Vagina (tissue), 2 donors: ENCODE measurements at places on chromosomes 11 and 22.
A peak's percentile ranks its signal among the peaks of the same experiment; 100 is the strongest.

- DNase-seq = no peak
Observed at GRCh38 chr11:122847466-122847865, 9.2 kb downstream of the CRTAM start.

GRCh38 chr11:104127828-104128227 is 36.1 kb downstream of the PDGFD start:
- DNase-seq = no peak

DNA sequence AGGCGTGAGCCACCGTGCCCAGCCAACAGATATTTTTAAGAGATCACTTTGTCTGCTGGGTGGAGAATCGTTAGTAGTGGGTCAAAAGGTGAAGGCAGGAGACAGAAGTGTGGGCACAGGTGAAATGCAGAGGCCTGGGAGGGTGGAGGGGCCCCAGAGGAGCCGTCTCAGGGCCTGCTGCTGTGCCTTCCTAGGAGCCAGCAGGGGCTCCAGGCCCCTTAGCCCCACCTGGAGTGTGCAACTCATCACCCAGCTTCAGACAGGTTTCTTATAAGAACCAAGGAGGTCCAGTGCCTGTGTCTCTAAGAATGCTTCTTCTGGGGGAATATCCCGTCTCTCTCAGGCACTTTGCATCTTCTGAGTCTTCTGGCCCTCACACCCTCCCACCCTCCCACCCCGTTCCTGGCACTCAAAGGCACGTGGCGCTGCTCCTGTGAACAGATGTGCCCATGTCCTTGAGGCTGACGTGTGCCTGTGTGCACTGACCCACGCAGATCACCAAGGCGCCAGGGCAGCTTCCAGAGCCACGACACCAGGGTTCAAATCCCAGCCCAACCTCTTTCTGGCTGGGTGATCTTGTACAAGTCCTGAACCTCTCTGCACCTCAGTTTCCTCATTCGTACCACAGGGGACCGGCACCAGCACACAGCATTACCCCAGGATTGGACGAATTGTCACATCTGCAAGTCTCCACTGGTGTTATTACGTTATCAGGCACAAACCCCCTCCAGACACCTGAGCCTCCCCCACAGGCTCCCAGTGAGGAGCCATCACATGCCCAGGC is 3.4 kb downstream of the ARSA start:
- no peak for DNase-seq

DNA sequence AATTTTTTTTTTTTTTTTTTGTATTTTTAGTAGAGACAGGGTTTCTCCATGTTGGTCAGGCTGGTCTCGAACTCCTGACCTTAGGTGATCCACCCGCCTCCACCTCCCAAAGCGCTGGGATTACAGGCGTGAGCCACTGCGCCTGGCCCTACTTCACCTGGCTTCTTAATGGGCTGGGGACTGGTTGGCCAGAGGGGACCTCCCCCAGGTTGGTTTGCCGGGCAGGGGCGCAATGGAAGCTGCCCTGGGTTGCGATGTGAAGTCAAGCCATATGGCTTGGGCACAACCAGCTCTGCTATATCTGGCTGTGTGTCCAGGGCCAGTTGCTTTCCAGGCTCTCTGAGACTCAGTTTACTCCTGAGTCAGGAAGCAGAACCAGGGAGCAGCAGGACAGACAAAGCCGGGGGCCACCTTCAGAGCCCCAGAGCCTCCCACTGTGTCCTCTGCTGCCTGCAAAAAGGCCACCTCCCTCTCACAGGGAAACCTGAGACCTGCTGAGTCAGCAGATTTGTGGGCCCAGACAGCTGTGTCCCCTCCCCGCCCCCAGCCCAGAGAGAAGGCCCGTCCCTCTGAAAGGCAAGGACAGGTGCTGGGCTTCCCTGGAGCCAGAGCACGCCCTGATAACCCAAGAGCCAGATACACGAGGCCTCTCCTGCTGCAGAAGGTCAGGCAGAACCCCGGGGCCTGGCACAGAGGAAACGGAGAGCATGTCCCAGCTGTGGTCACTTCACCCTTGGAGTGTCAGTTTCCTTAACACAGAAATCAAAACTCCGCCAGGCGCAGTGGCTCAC is 29.2 kb upstream of the DAGLA start:
- no peak for DNase-seq

DNA sequence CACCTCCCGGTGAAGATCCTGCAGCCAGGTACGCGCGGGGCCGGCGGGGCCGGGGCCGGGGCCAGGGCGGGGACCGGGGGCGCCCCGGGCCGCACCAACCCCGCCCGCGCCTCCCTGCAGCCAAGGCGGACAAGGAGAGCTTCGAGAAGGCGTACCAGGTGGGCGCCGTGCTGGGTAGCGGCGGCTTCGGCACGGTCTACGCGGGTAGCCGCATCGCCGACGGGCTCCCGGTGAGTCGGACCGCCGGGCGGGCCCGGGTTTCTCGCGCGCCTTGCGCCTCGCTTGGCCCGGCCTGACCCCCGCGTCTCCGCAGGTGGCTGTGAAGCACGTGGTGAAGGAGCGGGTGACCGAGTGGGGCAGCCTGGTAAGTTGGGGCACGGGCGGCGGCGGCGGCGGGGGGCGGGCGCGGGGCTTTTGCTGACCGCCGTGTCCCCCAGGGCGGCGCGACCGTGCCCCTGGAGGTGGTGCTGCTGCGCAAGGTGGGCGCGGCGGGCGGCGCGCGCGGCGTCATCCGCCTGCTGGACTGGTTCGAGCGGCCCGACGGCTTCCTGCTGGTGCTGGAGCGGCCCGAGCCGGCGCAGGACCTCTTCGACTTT is 531 bp downstream of the PIM3 start:
- no peak for DNase-seq

DNA sequence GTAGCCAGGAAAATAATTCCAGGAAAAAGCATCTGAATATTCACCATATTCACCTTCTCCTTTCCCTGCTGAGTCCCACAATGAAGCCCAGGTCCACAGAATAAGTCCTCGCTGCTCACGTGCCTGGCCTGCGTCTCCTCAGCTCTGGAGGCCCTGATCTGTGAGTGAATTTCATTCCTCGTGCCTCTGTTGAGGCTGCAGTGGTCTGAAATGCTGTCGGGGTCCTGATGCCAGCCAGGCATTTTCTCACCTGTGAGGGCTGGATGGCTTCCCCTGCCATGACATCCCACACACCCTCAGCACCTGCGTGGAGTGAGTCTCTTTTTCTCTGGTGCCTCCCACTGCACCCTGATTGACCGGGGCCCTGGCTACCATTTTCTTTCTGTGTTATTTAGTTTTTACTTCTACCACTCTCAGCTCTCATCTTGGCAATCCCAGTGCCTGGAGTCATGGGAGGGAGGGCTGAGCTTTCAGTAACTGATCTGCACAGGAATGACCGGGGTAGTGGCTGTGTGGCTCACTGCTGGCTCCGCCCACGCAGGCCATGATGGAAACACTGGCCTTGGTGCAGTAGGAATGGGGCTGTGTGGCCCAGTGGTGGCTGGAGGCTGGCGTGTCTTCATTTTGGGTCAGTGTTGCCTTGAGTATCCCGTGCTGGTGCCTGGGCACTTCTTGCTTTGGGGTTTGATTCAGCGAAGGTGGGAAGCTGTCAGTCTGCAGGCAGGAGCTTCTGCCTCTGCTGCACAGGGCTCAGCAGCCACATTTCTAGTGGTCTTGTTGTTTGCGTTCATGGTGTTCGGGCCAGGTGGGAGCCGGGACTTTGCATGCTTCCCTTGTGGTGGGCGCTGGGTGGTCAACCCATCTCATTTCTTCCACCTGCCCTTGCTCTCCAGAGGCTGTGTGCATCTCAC is 807.2 kb downstream of the TBC1D22A start:
- peak; percentile 61 for DNase-seq

DNA sequence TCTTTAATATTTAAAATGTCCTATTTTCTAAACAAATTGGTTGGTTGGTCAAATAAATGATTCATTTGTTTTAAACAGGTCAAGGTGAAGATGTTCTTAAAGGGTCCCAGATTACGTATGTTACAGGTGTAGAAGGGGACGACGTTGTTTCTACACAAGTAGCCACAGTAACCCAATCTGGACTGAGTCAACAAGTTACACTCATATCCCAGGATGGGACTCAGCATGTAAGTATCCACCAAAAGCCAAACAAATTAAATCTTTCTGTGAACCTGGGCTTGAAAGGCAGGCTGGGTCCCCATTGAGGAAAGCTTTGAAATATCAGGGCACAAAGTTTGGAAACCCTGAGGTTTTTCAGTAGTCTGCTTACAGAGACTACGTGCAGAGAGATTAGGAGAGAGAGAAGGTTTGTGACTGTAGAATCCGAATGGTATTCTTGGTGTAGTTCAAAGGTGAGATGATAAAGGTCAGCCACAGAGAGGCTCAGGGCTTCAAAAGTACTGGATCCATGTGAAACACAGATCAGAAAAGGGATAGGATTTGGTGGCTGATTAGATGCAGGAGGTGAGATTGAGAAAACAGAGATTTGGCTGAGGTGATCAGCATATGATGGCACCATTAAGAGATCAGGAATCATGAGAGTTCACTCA is 51.7 kb downstream of the ZNF143 start:
- DNase-seq = no peak

GRCh38 chr11:19660076-19660475 is 52.6 kb upstream of the NAV2 start:
- no peak for DNase-seq

GRCh38 chr11:30143098-30143705 is 87.6 kb upstream of the FSHB start:
- no peak for DNase-seq

GRCh38 chr11:97739932-97740800 is 1280.6 kb upstream of the CNTN5 start:
- no peak for DNase-seq

GRCh38 chr11:122363296-122363695 is 247.3 kb upstream of the BLID start:
- DNase-seq = no peak

DNA sequence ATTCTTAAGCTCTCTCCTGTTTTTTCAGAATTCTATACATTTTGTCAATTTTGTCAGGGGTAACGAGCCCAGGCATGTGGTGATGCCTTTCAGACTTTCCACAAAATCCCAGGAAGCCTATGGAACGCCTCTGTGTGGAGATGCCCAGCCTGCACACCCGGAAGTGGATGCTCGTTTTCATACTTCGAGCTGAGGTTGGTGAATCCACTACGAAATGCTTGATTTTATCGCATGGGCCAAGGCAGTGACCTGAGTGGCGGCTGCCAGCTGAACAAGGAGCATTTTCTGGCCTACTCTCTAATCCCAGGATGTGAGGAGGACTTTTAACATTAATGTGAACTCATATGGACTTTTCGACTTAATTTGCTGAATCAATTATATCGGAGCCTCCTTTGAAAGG is 426.7 kb upstream of the B3GAT1 start:
- DNase-seq = no peak

DNA sequence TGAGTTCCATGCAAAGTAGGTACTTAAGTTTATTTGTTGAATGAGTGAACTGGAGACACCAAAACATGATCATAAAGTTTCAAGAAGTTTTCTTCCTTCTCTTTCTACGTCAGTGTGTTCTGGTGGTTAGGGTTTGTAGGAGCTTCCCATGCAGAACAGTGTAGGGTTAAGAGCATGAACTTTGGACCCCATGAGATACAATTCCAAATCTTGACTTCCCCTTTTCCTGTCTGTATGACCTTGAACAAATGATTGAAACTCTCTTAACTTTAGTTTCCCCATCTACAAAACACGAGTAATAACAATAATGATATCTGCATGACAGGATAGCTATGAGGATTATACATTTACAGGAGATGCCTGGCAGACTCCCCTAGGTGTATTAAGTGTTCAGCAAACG is 41.0 kb upstream of the TENM4 start:
- no peak for DNase-seq

GRCh38 chr11:120235024-120235628 is 4.8 kb upstream of the POU2F3 start:
- DNase-seq = no peak

GRCh38 chr11:120773501-120774031 is 250.3 kb upstream of the TBCEL start:
- DNase-seq = peak; percentile 22

DNA sequence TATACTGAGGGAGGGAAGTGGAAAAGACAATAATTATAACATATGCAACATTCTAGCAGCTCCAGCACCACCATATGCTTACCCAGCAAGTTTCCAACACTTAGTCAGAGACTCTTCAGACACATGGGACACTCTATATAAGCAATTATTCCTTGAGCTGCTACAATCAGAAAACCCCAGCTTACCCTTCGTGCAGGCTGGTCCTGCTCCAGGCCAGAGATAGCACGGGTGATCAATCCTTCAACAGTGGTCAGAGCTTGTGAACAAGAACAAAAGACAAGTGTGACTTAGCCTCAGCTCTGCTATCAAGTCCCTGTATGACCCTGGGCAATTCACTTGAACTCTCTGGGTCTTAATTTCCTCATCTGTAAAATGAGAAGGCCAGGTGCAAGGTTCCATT is 1.5 kb downstream of the ZPR1 start:
- no peak for DNase-seq

DNA sequence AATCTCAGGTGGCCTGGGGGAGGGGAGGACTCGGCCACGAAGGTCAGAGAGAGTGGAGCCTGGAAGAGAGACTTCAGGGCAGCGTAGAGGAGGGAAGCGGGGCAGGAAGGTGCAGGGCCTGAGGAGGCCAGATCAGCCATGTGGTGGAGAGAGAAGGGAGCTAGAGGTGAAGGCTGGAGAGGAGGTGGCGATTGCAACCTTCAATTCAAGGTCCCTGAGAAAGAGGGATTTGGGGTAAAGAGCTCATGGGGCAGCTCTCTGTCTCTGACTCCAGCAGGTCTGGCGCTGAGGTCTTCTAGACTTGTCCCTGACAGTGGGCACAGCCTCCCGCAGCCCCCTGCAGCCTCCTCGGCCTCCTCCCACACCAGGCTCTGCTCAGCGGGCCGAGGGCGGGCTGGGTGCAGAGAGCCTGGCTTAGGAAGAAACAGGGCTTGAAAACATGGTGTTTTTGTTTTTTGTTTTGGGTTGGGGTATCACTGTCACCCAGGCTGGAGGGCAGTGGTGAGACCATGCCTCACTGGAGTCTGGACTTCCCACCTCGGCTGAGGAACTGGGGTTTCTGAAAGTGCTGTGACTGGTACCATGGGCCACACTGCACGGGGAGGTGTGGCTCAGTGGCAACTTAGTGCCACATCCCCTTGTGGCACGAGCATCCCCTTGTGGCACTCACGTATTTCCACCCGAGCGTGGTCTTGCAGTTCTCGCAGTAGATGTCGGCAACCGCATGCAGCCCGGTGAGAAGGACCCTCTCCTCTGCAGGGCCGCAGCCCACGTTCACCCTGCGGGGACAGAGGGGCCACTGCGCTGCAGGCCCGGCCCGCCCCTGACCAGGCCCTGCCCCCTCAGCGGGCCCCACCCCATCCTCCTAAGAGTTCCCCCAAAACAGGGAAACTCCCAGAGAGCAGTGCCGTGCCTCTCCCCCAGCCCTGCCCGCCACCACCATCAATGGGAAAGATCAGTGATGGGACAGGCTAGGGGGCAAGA is 32.6 kb downstream of the YPEL1 start:
- no peak for DNase-seq

DNA sequence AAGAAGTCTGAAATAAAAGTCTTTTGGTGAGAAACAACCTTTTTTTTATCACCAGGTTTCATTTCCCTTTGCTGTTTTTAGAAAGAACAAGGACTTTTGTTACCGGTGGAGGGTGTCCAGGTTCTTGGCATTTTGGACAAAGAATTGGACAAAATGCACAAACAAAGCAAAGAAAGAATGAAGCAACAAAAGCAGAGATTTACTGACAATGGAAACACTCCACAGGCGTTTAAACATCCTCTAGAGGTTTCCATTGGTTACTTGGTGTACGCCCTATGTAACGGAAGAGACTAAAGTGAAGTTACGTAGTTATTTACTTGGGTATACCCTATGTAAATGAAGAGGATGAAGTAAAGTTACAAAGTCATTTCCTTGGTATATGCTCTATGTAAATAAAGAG is 1487.0 kb downstream of the LRRC4C start:
- no peak for DNase-seq
